Panc1 (cell line): ENCODE measurements at places on chromosomes 2 and 18. TPM values are rescaled to one million over a fixed set of nuclear protein-coding genes. Genes with fewer than 3 reads are reported as not detected.

ATP6V1B1 gene
- 0.18 TPM for total RNA-seq

ST8SIA5 gene
- total RNA-seq, result 0.15 TPM

HAT1 gene
- total RNA-seq, result 74.7 TPM

FTCDNL1 gene
- 2.8 TPM for total RNA-seq

HOXD3 gene
- 1.8 TPM for total RNA-seq

GCG gene
- 0.31 TPM for total RNA-seq
